ENCODE measurements at places on chromosomes 4 and X.
A peak's percentile ranks its signal among the peaks of the same experiment; 100 is the strongest.

- DNase-seq: no peak
Measured at GRCh38 chrX:109940411-109940810, 62.5 kb upstream of the TMEM164 start.

DNA sequence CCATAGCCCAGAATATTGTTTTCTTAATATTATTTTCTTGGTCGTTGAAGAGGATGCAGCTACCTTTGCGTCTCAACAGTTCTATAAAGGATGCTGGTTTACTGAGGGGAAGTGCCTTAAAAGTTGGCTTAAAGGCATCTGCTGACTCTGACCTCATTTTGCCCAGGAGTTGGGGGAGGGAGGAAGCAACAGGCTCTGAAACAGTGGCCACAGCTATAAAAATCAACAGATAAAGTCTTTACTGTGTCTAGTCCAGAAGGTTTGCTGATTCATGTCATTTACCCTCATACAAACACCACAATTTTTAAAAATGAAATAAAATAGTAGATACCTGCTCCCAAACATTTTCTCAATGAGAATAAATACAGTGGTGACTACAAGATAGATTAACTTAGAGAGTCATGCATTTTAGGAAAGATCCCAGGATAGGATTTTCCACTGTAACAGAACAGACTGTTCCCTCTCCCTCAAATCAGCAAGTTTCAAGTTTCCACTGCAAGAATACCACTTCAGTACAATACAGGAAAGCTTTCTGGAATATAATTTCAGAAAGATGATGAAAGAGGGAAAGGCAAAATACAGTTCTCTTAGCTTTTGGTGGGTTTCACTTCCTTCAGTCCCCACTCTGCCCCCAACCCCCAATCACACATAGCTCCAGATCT, 1.9 kb downstream of the PHKA1 start:
- DNase-seq: peak; percentile 12

DNA sequence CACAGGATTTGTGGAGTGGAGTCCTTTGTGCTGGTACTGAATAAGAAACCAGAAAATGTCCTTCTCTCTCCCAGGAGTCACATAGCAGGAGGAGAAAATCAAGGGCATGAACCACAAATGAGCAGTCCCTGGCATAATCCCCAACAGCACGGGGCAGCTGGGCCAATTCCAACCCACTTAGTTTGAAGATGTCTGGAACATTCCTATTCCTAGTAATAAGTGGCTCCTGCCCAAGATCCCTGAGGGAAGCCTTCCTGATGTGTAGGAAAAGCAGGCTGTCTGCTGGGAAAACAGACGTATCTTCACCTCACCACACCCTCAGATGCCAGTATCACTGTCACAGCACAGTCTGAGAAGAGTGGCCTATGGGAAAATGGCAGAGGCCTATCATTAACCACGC, 182.8 kb upstream of the MAP3K15 start:
- DNase-seq: no peak

DNA sequence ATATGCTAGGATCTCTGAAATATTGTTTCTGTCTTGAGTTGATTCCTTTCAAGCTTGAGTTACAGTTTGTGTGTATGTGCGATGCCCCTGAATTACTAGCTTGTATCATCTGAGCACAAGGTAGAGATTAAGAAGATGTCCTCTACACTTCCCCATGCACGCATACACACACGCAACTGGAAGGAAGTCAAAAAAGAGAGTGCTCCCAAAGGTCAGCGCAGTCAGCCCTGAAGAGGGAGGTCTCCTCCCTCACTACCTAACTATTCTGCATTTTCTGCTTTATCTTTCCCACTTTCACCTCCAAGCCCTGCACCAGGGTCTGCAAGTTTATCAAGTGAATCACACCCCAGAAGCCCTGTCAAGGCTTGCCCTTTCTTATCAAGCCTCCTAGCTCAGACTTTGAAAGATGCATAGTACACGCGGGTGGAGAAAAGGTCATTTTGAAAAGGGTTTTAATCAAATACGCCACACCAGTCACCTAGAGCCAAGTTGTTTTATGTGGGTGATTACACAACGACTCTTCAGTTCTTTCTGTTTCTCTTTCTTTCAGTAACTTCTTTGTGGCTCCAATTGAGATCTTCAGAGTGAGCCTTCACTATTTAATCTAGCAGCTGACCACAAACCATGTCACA, 127.7 kb downstream of the ASB9 start:
- DNase-seq: no peak

DNA sequence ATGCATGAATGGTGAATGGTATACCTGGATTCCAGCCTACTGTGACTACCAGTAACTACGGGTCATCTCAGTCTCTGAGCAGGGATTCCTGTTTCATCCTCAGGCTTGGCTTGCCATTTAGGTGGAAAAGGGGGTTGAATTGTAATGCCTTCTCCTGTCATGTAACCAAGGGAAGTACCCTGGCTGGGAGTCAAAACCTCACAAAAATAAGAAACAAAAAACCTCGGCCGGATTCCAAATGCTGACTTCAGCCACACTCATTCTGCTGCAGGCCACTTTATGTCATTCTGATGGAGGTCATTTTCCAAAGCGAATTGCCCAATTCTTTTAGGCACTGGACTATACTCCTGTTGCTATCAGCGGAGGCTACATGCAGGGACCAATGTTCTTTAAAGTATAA, 324.7 kb downstream of the LDB2 start:
- DNase-seq: no peak

GRCh38 chr4:43274376-43274775, 381.9 kb downstream of the GRXCR1 start:
- no peak for DNase-seq

GRCh38 chr4:163113921-163114713, 52.6 kb downstream of the NAF1 start:
- DNase-seq: no peak

DNA sequence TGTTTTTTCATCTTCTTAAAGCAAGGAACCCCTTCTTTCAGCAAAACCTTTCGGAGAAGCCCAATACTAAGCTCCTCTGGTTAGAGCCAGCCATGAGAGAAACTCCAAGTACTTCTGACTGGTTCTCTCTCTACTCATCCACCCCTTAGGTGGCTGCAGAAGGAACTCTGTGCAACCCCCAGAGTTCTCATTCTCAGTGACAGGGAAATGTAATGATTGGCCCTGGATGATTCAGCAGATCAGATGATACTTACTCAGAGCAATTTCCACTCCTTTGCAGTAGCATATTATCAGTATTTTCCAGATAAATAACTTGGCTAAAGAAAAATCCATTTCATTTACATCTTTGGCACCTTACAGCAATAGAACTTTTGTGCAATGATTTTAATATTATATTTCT, 3.2 kb downstream of the SPP1 start:
- DNase-seq: no peak

DNA sequence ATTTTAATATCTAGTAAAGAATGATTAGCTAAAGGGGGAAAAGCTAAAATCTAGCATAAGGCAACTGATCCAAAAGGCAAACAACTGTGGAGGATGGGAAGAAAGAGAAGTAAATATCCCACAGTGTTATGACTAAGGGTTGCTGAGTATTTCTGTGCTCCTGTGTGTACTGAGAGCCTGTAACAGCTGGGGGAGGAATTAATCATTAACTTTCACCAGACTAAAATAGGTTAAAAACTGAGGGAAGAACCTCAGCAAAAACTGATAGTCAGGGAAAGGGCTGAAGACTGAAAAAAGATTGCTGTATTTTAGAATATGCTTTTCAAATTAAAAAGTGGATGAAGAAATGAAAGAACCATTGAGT, 365.9 kb downstream of the CXXC4 start:
- DNase-seq: no peak

GRCh38 chr4:70113656-70114055, 40.4 kb upstream of the PRR27 start:
- no peak for DNase-seq

GRCh38 chrX:97787849-97788248, 904.1 kb downstream of the RPA4 start:
- no peak for DNase-seq

DNA sequence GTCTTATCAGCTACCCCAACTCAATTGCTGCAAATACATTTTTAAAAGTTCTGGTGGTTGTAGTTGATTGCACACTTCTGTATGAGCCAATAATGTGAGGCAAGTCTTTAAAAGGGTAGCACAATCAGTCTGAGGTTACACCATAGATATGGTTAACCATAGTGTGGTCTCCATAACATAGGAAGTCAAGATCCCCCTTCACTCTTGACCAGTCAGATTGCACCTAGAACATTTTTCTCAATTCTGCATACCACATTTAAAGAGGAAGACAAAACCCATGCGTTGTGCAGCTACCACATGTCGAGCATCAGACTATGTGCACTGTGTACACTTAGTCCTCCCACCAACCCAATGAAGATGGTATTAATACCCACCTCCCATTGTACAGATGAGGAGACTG, 26.5 kb upstream of the CYBB start:
- DNase-seq: no peak

DNA sequence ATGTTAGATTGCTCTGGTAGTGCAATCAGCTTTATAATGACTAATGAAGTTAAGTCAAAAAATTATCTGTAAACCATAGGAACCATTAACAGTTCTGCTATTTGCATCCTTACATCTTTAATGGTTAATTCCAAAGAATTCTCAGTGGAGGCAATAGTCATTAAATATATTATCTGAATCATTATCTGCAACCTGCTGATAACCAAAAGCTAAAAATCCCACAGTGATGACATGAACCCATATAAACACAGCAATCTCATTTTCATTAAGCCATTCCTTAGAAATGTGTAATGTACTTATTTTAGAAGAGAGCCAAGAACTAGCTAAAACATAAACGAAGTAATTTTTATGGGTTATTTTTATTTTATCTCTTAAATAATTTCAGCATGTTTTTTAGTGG, 60.2 kb downstream of the MAGEB16 start:
- no peak for DNase-seq

DNA sequence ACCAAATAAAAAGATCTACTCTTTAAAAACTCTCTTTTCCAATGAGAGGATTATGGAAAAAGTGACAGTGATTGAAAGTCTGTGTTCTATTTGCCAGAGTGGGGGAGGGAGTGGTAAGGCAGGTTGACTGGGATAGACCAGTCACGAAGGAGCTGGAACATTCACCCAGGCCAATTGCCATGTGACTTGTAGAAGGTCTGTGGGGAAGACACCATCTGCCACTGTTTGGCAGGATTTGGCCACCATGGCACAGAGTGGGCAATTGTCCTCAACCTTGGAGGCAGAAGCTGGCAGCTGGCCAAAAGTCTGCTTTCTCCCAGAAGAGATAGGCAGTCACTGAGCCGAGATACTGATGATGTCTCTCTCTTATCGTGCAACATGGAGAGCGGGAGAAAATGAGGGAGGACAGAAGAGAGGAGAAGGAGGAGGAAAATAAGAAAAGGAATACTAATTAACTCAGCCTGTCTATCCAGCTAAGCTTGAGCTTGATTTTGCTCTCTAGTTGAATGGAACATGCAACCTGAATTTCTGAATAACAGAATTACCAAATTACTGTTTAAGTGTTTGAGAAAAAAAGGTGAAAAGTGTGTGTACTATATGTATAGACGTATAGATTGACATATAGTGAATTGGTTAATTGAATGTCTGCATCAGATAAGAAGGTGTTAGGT, 267.1 kb downstream of the ARHGAP24 start:
- DNase-seq: no peak

DNA sequence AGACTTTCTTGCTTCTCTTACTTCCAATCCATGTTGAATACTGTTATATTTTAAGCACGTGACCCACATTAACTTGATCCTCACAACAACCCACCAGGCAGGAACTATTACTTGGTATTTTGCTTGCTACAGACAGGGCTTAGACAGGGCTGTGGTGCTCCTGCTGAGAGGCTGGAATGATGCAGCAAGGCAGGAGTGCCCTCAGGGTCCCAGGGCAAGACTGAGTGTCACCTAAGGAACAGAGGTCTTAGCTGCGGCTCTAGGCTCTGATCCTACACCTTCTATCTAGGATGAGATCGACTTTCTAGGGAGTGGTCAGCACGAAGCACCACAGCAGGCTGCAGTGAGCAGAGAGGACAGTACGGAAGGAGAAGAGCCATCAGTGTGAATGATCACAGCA, 20.0 kb downstream of the TAPT1 start:
- DNase-seq: no peak

GRCh38 chr4:148238086-148238485, 204.1 kb downstream of the NR3C2 start:
- DNase-seq: no peak

DNA sequence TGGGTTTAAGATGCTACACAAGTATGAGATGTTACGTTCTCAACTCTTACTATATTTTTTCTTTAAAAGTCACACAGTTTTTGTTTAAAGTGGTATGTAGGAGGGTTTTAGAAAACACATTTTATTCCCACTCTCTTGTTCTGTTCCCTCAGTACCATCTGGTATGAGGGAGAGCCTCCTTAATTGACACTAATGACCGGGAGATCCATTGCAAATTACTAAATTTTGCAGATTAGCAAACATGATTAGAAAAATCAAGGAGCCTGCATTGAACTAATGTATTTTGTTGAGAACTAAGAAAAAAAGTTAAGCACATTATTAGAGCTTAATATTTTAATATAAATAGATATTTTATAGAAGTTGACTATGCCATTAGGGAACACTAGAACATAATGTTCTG, 87.3 kb upstream of the UNC5C start:
- DNase-seq: no peak

DNA sequence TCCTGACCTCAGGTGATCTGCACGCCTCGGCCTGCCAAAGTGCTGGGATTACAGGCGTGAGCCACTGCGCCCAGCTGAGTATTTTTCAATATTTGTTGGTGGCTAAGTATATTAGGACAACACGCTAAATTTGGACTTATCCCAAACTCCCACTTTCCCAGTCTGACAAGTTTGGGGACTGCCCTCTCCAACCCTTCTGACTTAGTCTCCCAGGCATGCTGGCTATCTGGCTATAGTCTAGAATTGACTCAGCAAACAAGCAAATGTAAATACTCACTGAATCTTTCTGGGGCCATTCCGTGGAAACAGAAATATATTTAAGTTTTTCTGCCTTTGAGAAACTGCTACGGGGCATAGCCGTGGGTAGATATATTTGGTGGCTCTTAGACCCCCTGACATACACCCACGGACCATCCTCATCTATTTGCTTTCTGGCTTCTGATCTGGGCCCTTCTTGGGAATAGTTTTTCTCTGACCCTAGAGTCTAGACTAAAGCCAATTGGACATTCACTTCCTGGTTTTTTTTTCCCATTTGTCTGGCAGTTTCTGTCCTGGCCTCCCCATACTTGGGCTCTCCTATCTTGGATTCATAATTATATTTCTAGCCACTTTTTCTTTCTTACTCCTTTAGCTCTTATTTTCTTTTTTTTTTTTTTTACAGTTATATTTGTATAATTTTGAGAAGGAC, 11.3 kb upstream of the DOCK11 start:
- no peak for DNase-seq

DNA sequence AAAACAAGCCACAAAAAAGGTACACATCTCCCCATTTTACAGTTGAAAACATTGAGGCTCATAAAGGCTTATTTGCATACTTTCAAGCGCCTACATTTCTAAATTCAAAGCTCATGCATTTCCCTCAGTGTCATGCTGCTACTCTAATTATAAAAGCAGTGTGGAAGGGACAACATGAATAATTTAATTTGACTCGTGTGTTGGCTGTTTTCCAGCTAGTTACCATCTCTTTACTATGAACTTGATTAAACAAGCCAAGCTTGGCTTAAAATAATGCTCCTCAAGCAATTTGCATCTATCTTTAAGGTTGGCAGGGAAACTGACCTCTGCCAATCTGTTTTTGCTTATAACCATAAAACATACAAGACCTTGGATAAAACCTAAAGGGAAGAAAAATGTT, 252.5 kb upstream of the NEIL3 start:
- DNase-seq: no peak

All from HEK293T (cell line).